CD4-positive, alpha-beta T cell treated with Interleukin-15 for 4 hours (primary cell): ENCODE measurements at places on chromosomes 7 and 10.

GRCh38 chr7:129386506-129386905 lies 47.7 kb upstream of the STRIP2 start:
- DNase-seq: no peak

GRCh38 chr10:44118500-44118899 lies 266.4 kb downstream of the CXCL12 start:
- DNase-seq: no peak

DNA sequence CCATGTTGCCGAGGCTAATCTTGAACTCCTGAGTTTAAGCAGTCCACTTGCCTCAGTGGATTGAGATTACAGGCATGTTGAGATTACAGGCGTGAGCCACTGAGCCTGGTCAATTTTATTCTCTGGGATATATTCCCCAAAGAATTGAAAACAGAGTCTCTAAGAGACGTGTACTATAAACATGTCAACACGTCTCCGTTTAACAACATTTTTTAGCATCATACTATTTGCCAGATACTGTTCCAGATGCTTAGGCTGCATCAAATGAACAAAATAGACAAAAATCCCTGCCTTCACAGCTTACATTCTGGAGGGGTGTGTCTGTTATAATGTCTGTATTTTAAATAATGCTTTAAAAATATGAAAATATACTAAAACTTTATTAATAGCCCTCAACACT lies 54.1 kb upstream of the PRKG1 start:
- DNase-seq: no peak

- no peak for DNase-seq
These were observed 351.1 kb upstream of the ETV1 start for GRCh38 chr7:14340393-14341074.

GRCh38 chr10:51522858-51523257 lies 176.5 kb downstream of the CSTF2T start:
- DNase-seq: no peak

- DNase-seq: no peak
These were observed 80.9 kb downstream of the ABLIM1 start for GRCh38 chr10:114577133-114577532.

GRCh38 chr7:81469869-81470723 lies 299.8 kb downstream of the HGF start:
- DNase-seq: no peak

DNA sequence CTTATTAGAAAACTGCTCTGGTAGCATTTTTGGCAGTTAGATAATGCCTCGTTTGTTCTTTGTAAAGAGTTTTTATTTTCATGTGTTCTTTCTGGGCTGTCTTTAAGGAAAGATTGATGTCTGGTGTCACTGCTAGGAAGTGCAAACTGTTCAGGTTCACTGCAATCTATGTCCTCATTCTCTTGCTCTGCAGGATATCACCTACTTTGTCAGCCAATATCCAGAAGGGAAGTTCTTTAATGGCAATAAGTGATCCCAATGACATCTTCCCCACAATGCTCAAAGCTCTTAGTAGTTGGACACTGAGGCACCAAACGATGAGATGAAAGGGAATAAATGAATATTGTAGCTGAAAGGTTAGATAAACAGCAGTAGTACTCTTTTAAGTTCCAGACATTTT lies 115.1 kb downstream of the AGMO start:
- DNase-seq: no peak
